ENCODE measurements at places on chromosomes 2 and 18. TPM values are rescaled to one million over a fixed set of nuclear protein-coding genes. Genes with fewer than 3 reads are reported as not detected.
A peak's percentile ranks its signal among the peaks of the same experiment; 100 is the strongest.

Gene IDH1
- 179 TPM for total RNA-seq

Gene RAX
- not detected for total RNA-seq

Gene BCL11A
- total RNA-seq: 43.0 TPM

DNA sequence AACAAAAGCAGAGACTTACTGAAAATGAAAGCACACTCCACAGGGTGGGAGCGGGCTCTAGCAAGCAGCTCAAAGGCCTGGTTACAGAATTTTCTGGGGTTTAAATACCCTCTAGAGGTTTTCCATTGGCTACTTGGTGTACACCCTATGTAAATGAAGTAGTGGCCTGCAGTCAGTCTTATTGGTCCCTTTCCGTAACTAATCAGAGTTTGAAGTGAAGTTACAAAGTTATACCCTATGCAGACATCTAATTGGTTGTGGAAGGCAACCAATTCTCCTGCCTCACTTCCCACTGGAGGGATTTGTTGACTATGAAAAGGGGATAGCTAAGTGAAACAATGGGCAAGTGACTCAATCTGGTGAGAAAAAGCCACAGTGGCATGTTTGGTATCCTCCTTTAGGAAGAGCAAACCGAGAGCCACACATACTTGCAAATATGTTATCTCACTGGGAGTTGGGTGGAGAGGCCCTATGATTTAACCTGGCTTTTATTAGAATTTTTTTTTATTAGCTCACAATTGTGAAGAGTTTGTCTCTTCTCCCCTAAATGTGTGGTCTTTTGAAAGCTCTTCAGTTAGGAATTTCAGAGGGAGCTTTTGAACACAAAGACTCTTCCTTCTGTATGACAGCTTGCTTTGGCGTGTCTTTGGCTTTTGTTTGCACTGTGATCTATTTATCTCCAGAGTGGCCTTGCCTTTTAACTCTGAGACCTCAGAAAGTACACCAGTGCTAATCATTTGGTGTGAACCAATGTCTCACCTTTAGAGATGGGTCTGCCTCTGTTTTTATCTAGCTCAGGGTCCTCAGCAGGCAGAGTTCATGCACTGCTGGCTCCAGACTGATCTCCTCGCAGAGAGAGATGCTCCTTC, 69.6 kb downstream of the MAP4K4 start:
- no peak for ATAC-seq

DNA sequence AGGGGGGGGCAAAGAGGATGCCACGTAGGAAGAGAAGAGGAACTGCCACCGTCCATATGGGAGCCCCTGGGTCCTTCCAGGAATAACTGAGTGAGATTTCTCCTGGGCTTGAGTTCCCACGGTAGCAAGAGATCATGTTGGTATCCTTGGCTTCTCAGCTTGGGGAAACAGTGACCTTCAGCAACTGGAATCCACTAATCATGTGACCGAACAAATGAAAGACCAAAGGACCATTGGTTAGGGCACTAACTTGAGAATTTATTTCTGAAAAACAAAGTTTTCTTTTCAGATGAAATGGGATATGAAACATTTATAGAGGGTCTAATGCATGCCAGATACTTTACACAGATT, 259.4 kb upstream of the ID2 start:
- ATAC-seq: no peak

DNA sequence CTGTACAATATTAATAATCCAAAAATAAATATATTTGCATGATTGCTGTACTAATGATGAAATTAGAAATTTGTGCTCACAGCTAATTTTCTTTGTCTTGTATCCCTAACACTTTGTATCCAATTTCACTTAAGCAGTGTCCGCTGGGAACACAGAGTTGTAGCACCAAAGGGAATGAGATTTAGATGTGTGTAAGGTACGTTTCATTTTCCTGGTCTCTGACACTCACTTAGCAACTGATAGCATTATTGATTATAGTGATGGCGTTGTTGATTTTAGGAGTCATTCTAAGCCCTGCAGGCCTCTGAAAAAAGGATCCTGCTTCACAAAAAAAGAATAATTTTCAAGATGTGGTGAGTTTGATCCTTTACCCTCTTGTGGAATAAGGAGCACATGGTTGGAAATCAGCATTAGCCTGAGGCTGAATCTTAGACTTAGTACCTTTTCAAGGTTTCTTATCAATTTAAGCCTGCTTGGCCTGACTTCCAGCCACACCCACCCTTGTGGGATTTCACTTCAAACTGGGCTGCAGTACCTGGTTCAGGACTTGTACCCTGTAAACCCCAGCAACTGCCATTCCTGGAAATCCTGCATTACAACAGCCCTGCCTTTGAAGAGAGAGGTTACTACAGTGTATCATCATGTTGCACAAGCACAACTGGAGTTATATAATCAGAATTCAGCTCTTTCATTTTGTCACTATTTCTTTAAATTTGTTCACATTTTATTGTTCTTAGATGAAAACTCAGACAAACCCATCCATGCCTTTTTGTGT, 116.2 kb downstream of the RND3 start:
- peak; percentile 60 for ATAC-seq

GRCh38 chr18:58793361-58793760, 71.3 kb upstream of the ZNF532 start:
- peak; percentile 79 for ATAC-seq

DNA sequence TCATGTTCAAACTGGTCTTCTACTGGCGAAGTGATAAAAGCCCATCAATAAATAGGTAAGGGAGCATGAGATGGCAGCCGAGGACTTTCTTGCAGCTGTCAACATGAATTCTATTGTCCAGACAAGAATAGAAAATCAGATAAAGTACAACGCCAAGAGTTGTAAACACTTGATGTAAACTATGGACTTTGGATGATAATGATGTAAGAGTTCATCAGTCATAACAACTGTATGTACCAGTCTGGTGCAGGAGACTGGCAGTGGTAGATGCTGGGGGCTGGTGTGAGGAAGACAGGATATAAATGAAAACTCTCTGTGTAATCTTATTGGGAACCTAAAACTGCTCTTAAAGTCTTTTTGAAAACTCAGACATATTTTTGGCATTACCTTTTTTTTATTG, 155.9 kb upstream of the RASGRP3 start:
- no peak for ATAC-seq

DNA sequence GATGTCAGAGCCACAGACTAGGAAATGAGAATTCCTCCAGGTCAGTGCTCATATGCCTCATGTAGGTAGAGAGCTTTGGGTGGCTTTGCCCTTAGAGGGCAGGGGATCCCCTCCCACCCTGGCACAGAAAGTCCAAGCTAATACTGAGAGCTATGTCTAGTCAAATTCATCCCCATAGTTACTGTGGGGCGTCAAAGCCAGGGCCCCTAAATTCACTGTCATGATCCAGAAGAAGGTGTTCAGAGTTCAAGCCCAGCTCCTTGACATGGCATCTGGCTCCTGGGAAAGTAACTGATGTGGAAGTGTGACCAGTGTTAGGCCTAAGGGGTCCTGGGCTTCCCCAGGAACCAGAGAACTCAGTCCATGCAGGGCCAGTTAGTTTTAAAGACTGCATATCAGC, 1.8 kb downstream of the THNSL2 start:
- no peak for ATAC-seq
